ENCODE measurements at places on chromosomes 3 and 15.

GRCh38 chr3:37014620-37015019 lies 21.3 kb downstream of the MLH1 start:
- no peak for DNase-seq

DNA sequence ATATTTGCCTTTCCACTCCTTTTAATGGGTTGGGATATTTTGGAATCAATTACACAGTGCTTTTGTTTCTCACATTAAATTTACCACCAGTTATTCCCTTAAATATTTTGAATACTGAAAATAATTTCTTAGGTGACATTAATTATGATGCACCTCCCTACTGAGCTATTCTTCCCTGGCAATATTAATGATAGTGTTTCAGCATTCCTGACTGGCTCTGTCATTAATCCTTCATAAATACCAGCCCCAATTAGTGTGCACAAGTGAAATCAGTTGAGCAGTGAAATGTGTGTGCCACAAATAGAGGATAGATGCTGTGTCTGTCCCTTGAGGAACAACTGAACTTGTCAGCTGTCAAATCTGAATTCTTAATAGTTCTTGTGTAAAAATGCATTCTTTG lies 304.0 kb downstream of the CACNA2D3 start:
- DNase-seq: no peak

- DNase-seq: no peak
Observed at GRCh38 chr3:73586190-73586589, 38.6 kb downstream of the PDZRN3 start.

GRCh38 chr15:71261909-71262308 lies 146.6 kb downstream of the THSD4 start:
- no peak for DNase-seq

DNA sequence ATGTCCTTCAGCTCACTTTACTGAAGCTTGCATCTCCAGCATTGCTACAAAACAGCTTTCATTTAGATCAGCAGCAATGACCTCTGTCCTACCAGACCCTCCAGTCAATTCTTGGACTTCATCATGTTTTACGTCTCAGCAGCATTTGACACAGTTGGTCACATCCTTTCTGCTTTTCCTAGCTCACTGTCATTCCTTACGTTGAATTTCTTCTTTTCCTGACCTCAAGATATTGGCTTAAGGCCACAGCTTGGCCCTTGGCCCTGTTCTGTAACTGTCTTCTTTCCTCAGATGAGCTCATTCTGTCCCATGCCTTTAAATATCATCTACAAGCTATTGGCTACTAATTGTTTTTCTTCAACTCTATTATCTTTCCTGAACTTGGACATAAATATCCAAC lies 576.2 kb upstream of the KCNMB2 start:
- DNase-seq: no peak

DNA sequence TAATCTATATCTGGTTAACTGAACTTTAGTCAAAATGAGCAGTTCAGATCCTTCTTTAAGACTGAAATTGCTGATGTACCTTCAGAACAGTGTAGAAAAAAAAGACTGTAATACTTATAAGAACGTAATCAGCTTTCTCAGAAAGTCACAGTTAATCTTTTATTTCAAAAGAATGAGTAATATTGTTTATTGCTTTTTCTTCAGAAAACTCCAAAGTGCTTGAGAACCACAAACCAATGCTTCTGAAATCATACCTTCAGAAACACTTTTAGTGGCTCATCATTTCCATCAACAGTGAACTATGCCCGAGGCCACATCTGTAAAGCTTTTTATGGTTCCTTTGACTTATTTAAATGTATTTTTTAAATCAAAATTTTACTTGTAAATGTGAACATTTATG lies 33.3 kb upstream of the CLASP2 start:
- no peak for DNase-seq

- DNase-seq: no peak
Observed at GRCh38 chr15:68277131-68277602, 378 bp upstream of the FEM1B start.

DNA sequence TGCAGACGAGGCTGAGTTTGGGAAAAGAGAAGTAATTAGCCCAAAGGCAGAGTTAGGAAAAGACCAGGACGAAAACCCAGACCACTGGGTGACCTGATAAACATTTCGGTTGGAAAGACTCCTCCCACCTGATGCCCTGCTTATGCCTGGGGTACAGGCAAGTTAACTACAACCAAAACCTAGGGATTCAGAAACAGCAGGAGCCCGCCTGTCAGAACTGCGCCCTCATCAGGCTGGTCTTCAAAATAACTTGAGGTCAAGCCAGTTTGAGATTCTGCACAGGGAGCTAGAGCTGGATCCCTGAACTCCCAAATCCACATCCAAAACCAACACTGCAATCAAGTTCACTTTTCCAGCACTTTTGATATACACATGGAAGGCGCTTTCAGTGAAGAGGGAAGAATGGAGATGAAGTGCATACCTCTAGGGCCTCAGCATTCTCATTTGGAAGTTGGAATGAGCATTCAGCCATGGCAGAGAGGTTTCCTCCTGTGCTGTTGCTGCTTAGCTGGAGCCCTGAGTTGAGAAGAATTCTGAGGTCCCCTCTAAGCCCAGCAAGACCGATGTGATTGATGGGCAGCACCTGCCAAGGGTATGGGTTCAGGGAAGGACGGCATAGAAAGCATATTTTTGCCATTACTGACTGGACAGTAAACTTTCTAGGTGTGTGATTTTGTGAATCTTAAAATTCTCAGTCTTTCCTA lies 11.6 kb downstream of the TSEN2 start:
- DNase-seq: no peak

DNA sequence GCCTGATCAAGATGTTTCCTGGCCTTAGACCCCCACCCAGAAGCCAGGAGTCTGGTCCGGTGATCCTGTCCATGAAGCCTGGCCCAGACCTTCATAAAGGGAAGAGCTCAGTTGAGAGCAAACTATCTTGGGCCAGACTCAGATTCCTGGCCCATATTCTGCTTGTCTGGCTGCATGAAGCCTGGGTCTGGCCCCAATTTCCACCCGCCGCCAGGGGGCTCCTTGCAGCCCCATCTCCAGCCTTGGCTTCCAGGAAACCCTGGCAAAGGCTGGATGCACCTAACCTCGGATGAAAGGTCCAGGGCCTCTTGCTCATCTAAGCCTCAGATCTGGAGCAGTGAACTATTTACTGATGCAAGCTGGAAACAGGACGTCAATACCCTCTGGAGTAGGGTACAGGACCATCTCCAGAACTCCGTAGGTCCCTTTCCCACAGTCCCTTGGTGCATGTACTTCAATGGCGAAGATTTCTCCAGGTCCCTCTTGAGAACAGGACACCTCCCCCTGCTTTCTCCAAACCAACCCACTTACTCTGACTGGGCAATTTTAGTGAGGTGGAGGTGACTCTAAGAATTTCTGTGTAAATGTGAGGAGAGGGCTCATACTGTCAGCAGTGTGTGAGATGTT lies 5.6 kb downstream of the FOXL2 start:
- DNase-seq: no peak

- no peak for DNase-seq
Observed at GRCh38 chr3:184395320-184395660, 15.4 kb downstream of the CHRD start.

GRCh38 chr15:49741712-49742111 lies 120.9 kb downstream of the DTWD1 start:
- DNase-seq: no peak

GRCh38 chr15:75371486-75371885 lies 3.1 kb upstream of the MAN2C1 start:
- no peak for DNase-seq

GRCh38 chr15:40103864-40104271 lies 4.8 kb downstream of the BMF start:
- DNase-seq: no peak
